ENCODE measurements at places on chromosomes 2 and 18.

DNA sequence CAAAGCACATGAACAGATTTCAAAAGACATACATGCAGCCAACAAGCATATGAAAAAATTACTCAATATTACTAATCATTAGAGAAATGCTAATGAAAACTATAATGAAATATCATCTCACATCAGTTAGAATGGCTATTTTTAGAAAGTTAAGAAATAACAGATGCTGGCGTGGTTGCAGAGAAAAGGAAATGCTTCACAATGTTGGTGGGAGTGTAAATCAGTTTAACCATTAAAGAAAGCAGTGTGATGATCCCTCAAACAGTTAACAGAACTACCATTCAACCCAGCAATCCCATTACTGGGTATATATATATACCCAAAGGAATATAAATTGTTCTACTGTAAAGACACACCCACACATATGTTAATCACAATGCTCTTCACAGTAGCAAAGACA, 117.7 kb upstream of the SETBP1 start:
- no peaks in the 10 kb centered on the region for H3K27me3 ChIP-seq
- H3K4me1 ChIP-seq: no peaks in the 10 kb centered on the region
- no peaks in the 10 kb centered on the region for H3K36me3 ChIP-seq

- no peaks in the 10 kb centered on the region for H3K27me3 ChIP-seq
- peaks cover 42% of the 10 kb centered on the region for H3K36me3 ChIP-seq
- no peak for DNase-seq
Observed at GRCh38 chr2:74481431-74481830, 1.4 kb downstream of the CCDC142 start.

GRCh38 chr2:181021199-181021789, 40.9 kb downstream of the UBE2E3 start:
- no peak for DNase-seq
- no peak overlapping the region for H3K27ac ChIP-seq
- no peak overlapping the region for H3K4me3 ChIP-seq
- H3K4me1 ChIP-seq: no peaks in the 10 kb centered on the region
- no peaks in the 10 kb centered on the region for H3K36me3 ChIP-seq

DNA sequence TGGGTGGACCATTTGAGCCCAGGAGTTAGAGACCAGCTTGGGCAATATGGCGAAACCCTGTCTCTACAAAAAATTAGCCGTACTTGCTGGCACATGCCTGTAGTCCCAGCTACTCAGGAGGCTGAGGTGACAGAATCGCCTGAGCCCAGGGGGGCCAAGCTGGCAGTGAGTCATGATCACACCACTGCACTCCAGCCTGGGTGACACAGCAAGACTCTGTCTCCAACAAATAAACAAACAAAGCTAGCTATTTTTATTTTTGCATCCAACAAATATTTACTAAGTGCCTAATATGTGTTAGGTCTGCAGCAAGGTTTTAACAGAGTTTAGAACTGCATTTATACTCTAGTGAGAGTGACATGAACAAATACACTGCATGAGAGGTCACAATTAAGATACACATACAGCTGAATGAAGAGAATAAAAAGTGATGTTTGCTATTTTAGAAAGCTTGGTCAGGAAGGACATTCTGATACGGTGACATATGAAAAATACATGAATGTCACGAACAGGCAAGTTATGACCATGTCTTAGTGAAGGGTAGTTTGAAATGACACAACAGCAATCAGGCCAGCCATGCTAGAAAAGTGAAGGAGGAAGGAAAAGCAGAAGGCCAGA, 83.2 kb upstream of the FRZB start:
- peaks cover 50% of the 10 kb centered on the region for H3K36me3 ChIP-seq
- H3K4me3 ChIP-seq: no peak overlapping the region
- H3K27ac ChIP-seq: no peak overlapping the region
- H3K27me3 ChIP-seq: no peaks in the 10 kb centered on the region
- no peaks in the 10 kb centered on the region for H3K4me1 ChIP-seq
